ENCODE measurements at places on chromosomes 6 and 20.

DNA sequence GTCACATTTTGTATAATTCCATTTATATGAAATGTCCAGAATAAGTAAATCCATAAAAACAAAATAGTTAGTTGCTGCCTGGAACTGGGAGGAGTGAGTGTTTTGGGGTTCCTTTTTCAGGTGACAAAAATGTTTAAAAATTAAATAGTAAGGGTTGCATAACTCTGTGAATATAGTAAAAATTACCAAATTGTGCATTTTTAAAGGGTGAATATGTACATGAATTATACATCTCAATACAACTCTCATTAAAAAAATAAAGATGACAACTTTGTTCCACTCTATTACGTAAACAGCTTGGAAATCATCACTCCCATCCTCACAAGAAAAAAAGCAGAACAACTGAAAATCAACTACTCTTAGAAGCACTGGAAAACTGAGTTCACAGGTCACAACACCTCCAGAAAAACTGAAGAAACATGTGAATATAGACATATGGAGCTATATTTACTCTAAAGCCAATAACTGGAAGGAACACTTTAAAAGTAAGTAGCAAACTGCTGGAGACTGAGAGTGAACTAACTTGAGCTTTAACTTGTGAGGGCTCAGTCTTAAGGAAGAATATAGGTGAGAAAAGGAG lies 40.0 kb downstream of the RANBP9 start:
- no peak for DNase-seq

DNA sequence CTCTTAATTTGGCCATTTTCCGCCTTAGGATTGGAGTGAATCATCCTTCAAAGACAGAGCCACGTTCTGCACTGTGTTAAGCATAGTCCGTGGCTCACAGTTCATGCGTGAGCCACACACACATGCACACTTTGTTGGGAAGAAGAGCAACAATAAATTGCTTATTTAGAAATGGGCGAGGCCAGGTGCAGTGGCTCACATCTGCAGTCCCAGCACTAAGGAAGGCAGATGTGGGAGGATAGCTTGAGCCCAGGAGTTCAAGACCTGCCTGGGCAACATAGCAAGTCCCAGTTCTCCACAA lies 131.3 kb downstream of the ZDHHC14 start:
- no peak for DNase-seq

DNA sequence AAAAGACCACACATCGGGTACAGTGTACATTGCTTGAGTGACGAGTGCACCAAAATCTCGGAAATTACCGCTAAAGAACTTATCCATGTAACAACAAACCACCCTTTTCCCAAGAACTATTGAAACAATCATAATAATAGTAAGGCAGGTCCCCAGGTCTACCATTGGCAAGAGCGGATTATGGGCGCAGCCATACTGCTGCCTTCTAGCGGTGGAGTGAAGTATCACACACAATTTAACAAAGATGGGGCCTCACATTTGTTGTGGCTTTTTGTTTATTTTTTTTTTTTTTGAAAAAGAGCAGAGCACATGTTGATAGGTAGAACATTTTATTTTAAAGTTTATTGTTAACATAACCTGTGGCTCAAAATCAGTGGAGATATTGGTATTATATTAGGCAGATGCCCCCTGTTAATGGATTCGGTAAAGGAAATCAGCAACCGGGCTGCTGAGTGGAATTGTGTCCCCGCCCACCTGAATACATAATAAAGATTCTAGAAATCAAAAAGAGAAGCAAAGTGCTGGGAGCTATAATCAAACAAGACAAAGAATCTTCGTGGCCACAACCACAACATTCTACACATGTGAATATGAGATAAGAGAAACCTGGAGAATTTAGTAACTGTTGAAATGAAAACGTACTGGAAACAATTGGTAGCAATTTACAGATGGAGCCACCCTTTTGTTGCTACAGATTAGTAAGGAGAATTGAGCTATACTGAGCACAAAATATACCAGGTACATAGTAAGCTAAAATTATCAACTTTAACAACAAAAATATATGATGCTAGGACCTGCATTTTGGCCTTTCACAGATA lies 94.2 kb upstream of the EXOC2 start:
- no peak for DNase-seq

DNA sequence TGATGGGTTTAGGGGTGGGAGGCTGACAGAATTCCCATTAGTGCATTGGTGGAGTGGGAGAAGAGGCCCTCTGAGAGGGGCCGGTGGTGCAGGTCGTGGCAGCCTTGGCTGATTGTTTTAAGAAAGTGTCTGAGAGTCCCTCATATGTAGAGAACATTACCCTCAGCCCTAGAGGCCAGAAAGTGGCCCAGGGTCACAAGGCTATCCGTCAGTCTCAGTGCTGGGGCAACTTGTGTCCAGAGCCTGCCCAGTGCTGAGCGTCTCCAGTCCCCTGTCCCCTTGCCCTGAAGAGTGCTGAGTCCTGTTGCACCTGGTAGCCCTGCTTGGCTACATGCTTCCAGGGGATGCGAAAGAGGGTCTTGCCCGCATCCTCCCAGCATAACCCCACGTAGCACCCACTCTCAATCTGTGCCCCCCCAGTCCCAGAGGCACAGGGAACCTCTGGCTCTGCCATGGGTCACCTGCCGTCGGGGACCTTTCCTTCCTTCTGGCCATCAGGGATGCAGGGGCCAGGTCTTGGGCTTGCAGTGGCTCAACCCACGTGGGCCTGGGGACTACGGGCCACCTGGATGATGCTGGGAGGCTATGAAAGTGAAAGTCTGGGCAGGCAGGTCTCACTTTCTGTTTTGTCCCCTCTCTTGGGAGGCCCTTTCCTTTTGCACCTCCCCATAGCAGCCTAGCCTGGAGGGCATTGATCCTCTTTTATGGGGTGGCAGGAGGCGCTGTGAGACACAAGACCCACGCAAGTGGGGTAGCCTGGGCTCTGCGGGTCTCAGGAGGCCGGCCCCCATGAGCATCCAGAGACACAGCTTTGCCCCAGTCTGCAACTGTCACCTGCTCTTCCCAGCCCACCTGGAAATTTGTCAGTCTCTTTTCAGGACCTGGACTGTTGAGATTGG lies 12.2 kb downstream of the DUSP15 start:
- DNase-seq, result no peak

DNA sequence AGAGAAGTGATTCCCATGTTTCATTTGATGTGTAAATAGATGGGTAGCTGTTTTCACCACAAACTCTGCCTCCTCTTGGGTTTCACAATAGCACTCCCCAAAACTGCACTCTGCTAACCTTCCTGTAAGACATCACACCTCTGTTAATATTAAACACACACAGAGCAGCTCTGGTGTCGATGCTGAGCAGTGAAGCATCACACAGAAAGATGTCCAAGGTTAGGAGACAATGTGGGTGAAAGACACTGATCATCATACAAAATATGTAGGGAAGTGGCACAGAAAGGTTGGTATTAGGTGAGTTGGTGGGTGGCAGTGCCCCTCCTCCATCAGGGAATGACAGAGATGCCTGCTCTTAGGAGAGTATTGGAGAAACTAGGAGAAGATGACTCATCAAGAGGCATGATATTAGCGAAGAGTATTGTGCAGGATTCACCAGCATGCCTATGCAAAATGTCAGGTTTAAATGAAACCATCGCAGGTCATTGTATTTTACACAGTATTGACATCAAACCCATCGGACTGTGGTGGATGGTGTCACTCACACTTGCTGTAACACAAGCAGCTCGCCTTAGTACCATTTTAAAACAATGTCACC lies 199.7 kb downstream of the TBXT start:
- DNase-seq, result no peak

DNA sequence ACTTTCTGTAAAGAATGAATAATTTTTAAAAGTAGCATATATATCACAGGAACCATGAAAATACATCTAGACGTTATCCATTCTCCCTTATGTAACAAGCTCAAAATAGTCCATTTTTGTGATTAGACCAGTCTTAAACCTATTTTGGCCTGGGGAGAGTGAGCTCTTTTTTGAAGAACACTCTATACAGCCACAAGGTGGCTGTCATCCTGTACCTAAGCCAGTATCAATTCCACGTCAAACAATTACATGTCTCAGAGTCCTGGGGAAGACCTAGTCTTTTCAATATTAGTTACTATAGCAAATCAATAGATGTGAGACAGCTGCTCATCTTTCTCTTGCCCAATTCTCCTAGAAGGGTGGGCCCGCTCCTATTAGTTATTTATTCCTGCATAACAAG lies 28.4 kb downstream of the FBXO5 start:
- no peak for DNase-seq

- DNase-seq, result no peak
These were observed 6.9 kb upstream of the HELZ2 start for GRCh38 chr20:63580796-63581461.

DNA sequence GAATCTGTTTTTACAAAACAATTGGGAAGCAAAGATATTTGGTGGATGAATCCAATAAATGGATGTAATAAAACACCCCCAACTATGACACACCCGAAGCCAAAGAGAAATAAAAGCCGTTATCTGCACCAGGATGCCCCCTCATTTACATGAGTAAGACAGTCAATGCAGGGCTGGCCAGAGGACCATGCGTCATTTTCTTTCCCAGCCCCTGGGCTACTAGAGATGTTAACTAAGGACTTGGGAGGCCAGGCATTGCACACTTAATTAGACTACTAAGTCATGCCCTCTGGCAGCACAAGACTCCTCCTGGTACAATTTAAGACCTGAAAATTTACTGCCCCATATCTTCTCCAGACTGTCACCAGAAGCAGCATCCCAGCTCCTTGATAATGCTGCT lies 3.2 kb downstream of the LEMD2 start:
- no peak for DNase-seq

- no peak for DNase-seq
These were observed 548.8 kb downstream of the COL12A1 start for GRCh38 chr6:74657011-74657410.

GRCh38 chr6:51495096-51495495 lies 592.3 kb downstream of the PKHD1 start:
- no peak for DNase-seq

DNA sequence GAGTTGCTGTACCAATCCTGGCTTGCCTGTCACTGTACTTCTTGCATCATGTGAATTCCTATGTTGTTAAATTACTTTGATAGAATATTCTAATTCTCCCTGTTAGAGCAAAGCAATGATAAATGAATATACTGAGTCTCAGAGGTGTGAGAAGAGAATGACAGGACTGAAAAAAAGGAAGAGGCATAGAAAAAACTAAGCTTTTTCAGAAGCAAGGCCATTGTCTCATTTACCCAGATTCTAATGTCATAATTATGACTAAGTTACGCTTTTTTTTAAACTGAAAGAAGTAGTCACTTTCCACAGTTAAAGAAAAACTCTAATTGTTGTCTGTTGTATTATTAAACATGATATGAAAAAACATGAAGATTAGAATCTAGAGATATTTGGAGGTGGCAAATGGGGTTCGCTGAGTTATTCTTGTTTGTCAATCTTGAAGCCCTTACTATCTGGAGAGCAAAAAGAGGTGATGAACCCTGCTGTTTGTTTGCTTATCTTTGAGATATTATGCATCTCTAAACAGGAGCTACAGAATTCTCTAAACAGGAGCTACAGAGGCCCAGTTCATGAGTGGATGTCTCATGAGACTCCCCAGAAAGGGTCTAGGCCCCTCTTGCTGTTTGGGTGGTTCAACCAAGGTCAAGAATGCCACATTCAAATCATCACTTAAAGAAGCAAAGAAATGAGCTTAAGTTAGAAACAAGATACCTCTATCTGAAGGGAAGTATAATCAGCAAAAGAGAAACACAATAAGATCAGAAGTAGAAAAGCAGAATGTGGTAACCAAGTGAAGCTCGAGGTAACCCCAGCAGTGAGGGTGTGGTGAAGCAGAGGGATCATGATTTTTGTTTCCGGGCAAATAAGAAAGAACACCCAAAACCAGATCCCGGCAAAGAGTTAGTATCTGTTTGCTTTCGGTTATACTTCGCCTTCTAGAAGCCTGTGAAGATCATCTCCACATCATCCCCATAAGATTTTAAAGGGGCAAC lies 33.3 kb upstream of the THEMIS start:
- DNase-seq, result no peak

DNA sequence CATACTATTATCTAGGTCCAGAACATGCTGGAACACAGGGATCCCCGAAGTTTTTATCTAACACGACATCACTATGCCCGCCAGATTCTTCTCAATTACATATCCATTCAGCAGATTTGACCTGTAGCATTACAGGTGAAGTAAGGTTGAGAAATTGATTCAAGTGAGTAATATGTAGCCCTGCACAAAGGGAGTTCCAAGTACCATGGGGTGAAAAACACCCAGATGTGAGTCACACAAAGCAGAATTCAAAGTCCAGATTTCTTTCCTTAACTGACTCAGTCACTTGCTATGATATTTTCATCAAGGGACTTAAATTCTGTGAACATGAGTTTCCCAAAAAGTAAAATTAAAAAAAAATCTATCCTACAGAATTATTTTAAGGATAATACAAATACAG lies 655.4 kb upstream of the PTCHD4 start:
- no peak for DNase-seq

GRCh38 chr6:134532694-134533624 lies 215.0 kb upstream of the SGK1 start:
- no peak for DNase-seq

GRCh38 chr6:92967362-92967761 lies 452.0 kb downstream of the EPHA7 start:
- DNase-seq, result no peak

DNA sequence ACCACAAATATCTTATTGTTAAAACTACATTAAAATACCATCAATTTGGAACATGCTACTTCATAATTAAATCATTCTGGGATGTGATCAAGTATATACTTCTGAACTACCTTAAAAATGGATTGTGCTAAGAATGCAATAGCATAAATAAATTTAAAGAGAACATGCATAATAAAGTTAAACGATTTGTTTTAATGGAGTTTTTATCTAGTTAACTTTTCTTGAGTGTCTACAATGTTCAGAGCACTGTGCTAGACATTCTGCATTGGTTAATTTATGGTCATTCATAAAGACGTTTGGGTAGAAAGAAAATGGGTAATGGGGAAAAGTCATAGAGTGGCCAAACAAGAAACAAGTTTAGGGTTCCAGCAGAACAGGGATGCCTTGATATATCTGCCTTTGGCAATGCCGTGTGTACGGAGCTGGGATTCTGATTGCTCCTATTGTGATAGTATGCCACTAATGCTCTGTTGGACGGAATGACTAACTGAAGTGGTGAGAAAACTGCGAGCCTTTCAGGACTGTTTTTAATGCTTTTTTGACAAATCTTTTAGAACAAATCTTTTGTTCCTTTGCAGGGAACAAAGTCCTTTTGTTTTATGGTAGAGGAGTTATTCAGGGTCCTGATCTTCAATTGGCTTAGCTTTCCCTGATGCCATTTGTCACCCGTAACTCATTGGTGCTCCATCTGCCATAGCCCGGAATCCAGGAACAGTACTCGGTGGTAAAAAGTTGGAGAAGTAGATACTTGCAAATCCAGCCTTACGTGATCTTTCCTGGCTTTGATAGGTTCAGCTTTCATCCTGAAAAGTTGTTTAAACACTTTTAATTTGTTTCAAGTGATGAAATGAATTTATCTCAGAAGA lies 162.6 kb downstream of the BCKDHB start:
- DNase-seq, result no peak

DNA sequence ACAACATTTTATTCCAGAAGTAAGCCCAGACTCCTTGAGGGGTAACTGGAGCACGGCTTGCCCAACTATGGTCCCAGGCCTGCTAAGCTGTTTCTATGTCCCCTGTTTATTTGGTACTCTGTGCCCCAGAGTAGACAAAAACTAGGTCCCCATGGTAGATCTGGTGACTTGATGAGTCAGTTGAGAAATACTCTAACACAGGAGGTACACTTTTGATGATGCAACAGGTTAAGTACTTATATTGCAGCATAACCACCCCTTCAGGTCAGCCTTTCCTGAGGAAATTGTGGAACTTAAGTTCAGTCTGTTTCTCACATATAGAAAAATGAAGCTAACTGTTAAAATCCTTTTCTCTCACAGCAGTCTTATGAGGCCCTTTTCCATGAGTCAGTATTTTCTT lies 19.6 kb downstream of the TTPAL start:
- DNase-seq, result no peak

GRCh38 chr20:45053430-45054351 lies 47.2 kb downstream of the KCNS1 start:
- DNase-seq, result no peak
